AG04450 (cell line): ENCODE measurements at places on chromosomes 12 and 14.

GRCh38 chr14:69005432-69006148, 26.5 kb upstream of the ACTN1 start:
- peak; percentile 72 for DNase-seq

DNA sequence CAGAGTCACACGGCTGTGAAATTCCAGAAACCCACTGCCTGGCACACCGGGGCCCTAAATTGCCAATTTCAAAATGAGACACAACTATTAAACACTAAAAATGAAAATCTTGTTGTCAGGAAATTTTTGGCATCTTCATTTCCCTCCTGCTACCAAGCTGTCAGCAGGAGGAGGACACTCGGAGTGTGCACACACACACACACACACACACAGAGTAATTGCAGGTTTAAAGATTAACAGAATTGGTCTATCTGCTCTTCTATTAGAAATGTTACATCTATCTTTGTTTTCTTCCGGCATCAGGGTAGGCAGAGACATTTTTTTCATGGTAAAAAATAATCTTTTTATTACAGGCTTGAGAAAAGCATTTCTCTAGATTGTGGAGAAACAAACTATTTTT, 314.2 kb downstream of the EGLN3 start:
- DNase-seq = no peak

DNA sequence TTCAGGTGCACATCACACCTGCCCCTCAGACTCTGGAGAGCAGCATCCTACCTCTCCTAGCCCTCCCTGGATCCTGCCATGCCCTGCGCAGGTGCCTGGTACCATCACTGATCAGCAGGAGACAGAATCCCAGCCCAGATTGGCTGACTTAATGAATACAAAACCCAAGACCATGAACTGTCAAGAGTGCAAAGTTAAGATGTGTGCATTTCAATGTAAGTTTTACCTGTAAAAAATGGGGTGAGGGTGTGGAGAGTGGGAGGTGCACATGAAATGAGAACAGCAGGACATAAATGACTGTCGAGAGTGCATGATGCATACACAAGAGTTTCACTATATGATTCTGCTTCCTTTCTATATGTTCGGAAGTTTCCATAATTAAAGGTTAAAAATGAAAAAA, 57.9 kb upstream of the GPR68 start:
- DNase-seq = no peak

DNA sequence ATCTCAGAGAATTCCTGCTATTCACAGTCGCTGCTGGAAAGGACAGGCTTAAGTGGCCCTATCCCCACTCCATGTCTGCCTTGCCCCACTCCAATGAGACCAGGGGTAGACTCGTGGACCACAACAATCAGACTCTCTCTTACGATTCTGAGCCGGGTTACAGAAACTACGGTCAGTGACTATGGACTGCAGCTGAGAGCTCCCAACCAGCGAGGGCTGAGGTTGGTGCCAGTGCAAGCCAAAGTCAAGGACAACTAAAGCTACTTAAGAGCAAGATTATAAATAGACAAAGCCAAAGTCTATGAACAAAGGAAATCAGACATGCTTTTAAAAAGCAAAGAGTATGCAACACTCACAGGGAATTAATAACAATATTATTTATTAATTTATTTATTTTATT, 18.3 kb upstream of the AMIGO2 start:
- no peak for DNase-seq

DNA sequence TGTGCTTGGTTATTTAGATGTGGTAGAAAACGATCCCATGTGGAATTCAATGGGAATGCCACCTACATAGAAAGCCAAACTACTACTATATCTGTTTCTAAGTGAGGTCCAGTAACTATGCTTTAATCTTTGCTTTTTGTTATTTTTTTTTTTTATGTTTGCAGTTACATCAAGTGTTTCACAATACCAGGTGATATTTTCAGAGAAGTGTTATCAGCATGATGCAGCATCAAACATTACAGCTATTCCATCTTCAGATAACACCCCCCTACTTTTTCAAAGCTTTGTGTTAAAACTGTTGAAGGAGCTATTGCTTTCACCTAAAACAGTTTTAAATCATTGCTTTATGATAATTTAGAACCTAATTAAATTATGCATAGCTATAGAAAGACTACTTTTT, 163.8 kb upstream of the SLC16A7 start:
- no peak for DNase-seq
